ENCODE measurements at places on chromosomes 5 and 9.
A peak's percentile ranks its signal among the peaks of the same experiment; 100 is the strongest.

DNA sequence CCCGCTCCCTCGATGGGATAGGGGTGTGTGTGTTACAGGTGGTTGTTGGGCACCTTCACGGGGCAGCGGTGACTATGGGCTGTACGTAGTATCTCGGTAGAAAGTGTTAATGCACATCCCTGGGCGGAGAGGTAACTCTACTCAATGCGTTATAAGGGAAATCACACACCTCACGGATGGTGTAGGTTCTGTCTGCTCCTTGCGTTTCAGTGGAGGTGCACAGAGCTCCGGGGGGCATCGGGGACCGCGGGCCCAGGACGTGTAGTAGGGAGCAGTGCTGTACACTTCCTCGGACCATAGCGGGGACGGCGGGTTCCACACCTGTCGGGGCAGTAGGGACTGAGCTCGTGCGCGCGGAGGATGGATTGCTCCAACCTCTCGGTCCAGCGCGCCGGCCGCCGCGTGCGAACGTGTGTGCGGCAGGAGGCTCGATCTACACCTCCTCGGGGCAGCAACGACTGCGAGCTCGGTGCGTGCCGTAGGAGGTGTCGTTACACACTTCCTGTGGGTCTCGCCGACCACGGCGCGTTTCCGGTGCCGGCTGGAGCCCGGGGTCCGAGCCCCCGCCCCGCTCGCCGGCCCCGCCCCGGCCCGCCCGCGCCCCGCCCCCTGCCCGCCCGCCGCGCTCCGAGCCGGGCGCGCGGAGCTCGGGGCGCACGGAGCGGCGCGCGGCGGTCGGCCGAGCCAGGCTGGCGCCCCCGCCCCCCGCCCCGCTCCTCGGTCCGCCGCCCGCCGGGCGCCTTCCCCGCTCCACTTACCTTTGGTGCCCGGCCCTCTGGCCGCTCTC, at the start of gene KIAA1958:
Gene KIAA1958 (plus strand): TSS at position 607 of the 787 bp plus-strand sequence. CDS start 87,254 bp downstream, outside the sequence.
- no peaks in the 10 kb centered on the region for H3K36me3 ChIP-seq
- H3K27me3 ChIP-seq = no peaks in the 10 kb centered on the region
- peak; percentile 92 for DNase-seq
- peaks cover 33% of the 10 kb centered on the region for H3K4me1 ChIP-seq
- peak within 1 kb of the TSS; percentile 60 for H3K27ac ChIP-seq

DNA sequence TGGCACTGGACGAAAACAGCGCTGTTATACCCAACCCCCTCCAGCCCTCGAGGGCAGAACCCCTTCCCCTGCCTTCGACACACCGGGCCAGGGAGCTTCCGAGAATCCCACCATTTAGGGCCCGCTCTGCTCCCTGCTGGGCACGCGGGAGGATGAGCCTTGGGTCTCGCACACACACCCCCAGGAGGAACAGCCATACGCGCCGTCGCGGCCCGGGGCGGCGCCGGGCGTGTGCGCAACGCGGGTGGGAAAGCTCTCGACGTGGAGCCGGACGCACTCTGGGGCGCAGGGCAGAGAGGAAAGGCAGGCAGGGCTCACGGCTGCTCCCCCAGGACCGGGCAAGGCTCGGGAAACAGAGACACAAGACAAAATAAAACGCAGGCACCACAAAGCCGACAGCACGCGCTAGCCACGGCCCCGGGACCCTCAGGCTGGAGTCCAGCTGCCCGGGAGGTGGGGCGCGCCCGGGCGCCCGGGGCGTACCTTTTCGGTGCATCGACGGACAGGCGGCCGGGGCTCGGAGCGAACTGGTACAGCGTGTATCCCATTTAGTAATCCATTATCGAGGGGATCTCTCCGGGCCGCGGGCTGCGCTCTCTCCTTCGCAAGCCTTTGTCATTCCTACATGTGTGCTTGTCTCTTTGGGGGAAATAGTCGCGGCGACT, 789 bp downstream of the SEMA6A start:
- DNase-seq = no peak
- H3K4me1 ChIP-seq = peaks cover 43% of the 10 kb centered on the region
- H3K4me3 ChIP-seq = peak overlapping the region; percentile 98
- H3K27ac ChIP-seq = peak overlapping the region; percentile 95

- H3K27ac ChIP-seq = no peak overlapping the region
- no peak overlapping the region for H3K4me3 ChIP-seq
- no peaks in the 10 kb centered on the region for H3K4me1 ChIP-seq
- DNase-seq = no peak
- no peaks in the 10 kb centered on the region for H3K36me3 ChIP-seq
- H3K27me3 ChIP-seq = no peaks in the 10 kb centered on the region
Measured at GRCh38 chr5:179371681-179372680, 26.7 kb upstream of the ADAMTS2 start.

- no peaks in the 10 kb centered on the region for H3K36me3 ChIP-seq
- no peak for DNase-seq
- H3K4me1 ChIP-seq = peaks cover 8% of the 10 kb centered on the region
- no peaks in the 10 kb centered on the region for H3K27me3 ChIP-seq
Measured at GRCh38 chr5:116583085-116583861, 8.7 kb upstream of the SEMA6A start.

Data from GM23338 (cell line).